ENCODE measurements at places on chromosomes 6 and 20.

- DNase-seq, result no peak
These were observed 57.7 kb downstream of the DHX35 start for GRCh38 chr20:39019805-39020325.

GRCh38 chr6:33142501-33143070 lies 49.7 kb downstream of the COL11A2 start:
- DNase-seq, result no peak

- no peak for DNase-seq
These were observed 52.5 kb upstream of the CCN2 start for GRCh38 chr6:132003516-132004178.

DNA sequence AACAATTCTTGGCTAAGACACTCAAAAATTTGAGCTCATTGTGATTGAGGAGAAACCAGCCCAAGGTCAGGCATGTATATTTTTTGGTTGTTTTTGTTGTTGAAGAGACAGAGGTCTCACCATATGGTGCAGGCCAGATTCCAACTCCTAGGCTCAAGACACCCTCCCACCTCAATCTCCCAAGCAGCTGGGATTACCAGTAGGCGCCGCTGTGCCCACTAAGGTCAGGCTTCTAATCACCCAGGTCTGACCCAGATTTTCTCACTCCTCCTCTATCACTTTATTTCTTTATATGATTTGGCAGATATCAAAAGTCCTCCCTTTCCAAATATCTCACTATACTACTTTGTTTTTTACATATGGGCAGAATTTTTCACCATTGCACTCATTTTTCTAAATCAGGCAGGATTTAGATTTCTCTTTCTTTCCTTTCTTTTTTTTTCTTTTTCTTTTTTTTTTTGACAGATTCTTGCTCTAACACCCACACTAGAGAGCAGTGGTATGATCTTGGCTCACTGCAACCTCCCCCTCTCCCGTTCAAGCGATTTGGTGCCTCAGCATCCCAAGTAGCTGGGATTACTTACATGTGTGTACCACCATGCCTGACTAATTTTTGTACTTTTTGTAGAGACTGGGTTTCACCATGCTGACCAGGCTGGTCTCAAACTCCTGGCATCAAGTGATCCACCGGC lies 1.7 kb upstream of the C6orf141 start:
- no peak for DNase-seq

GRCh38 chr6:39068391-39068790 lies 19.8 kb downstream of the GLP1R start:
- no peak for DNase-seq

DNA sequence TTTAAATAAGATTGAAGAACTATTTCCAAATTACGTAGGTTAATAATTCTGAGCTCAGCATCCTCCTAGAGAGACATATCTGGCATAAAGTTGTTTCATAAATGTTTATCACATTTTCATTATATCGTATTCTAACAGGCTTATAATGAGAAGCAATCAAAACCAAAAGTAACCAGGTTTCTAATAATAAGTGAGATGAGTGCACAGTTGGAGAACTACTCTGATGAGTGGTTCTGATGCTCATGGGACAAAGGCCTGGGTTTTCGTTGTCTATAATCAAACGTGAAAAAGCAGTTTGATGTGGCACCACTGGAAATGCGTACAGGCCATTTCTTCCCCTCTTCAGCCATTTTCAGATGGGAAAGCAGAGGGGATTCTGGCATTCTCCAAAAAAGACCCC lies 4.7 kb upstream of the SERPINB6 start:
- DNase-seq, result no peak

DNA sequence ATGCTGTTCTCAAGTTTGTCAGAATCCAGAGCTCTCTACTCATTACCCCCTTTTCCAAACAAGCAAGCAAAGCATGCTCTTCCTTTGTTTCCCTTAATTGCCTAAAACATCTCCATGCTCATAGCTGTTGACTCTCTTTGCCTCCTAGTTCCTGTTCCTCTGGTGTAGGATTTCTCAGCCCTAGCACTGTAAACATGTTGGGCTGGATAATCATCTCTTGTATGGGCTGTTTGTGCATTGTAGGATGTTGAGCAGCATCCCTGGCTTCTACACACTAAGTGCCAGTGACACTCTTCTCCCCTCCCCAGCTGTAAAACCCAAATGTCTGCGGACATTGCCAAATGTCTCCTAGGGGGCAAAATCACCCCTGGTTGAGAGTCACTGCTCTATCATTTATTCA lies 14.0 kb downstream of the PPARD start:
- DNase-seq, result no peak
